ENCODE measurements at places on chromosomes 1 and 21.

DNA sequence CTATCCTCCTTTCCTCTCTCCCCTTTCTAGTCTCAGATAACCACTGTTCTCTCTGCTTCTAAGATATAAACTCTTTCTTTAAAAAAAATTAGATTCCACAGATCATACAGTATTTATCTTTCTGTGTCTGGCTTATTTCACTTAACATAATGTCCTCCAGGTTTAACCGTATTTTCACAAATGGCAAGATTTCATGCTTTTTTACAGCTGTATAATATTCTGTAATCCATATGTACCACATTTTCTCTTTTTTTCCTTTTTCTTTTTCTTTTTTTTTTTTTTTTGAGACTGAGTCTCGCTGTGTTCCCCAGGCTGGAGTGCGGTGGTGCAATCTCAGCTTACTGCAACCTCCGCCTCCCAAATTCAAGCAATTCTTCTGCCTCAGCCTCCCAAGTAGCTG, 5.1 kb upstream of the SLC16A1 start:
- DNase-seq, result no peak

DNA sequence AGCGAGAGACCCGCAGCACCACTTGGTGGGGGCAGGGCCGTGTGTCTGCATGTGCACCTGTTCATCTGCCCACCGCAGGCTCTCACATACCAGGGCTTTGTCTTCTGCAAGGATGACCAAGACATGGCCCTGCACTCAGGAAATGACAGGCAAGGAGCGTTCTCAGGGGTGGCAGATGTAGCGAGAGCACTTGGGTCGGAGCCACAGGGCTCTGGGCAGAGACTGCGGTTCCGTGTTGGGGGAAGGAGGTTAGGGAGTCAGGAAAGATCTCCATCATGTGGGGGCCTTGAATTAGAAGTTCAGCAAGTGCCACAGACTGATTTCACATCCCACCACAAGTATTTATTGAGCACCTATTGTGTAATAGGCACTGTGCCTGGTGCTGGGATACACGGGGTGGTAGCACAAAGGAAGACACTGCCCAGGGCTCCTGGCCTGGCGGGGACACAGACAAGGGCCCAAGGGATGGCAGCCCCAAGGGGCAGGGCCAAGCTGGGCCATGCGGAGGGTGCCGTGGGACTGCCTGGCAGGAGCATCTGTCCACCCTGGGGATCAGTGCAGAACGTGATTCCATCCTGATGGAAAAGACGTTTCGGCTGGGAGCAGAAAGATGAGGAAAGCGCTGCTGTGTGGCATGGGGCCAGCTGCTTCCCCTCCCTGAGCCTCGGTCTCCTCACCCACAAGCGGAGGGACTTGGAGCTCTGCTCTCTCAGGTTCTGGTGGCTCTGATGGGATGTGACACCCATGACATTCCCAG, 11.4 kb upstream of the SPSB1 start:
- DNase-seq, result no peak

GRCh38 chr1:62494137-62494536, 57.3 kb downstream of the USP1 start:
- DNase-seq, result no peak

GRCh38 chr1:246162560-246162959, 344.5 kb downstream of the SMYD3 start:
- DNase-seq, result no peak

DNA sequence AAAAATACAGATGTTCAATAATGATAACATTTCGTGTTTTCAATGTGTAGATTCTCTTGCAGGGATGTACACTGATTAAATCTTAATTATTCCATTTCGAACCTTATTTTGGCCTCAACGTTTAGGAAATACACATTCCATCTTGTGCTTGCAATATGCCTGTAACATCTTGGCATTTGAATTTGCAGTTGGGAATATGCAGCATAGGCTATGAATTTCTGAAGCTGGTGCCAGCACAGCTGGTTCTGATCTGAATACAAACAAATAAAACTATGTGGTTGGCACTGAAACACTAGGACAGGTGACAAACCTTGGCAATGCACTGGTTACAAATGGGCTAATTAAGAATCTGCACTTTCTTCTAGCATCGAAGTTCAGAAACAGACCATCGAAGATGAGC, 108.4 kb downstream of the ERG start:
- no peak for DNase-seq

- DNase-seq, result no peak
These were observed 18.6 kb downstream of the NTPCR start for GRCh38 chr1:232968965-232969364.

DNA sequence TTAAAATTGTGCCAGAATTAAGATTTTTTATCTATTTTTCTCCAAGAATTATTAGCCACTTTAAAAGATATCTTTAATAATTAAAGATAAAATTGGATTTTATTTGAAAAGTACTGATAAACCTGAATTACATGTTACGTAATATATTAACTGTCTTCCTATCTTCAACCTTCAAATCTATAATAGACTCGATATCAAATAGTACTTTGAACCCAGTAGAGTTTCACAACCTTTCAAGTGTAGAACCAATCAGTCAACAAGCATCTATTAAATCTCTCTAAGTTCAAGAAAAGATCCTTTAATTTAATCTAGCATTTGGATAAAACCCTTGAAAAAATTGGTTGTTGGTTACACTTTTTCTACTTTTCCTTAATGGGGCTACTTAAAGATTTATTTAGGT, 271.4 kb downstream of the GPR52 start:
- DNase-seq, result no peak

DNA sequence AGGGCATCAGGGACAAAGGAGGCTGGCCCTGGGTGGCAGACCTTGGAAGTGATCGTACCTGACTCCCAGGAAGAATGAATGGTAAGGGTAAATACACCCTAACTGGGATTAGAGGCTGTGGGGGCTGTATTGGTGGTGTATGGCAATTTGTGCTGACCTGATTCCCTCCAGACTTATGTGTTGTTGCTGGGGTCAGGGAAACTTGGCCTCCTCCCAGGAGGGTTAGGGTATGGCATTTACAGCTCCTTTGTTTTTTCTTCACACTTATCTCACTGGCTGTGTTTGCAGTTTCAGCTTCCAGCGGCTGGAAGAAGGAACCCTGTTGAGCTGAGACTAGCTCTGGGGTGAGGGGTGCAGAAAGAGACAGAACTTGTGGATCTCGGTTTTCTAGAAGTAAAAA, 8.2 kb downstream of the VANGL1 start:
- no peak for DNase-seq

DNA sequence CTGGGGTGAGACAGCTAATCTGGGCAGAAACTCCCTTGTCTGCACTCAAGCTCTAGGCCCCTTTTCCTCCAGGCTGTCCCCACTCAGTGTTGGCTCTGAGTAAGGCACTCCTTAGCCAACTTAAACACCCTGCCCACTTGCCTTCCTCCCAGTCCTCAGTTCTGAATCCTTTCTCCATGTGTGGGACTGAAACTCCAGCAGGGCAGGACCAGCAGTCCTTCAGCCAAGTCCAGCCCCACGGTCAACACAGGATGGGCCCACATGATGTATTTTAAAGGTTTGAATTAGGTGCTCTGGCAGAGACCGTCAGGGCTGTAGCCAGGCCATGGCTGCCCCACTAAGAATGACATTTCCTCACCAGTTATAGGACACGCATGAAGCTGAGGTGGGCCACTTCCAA, 107.8 kb downstream of the EDEM3 start:
- DNase-seq, result no peak

- DNase-seq, result no peak
These were observed 45.2 kb upstream of the DPT start for GRCh38 chr1:168774241-168774640.

- DNase-seq, result no peak
These were observed 58.5 kb downstream of the WNT9A start for GRCh38 chr1:227889047-227889862.

DNA sequence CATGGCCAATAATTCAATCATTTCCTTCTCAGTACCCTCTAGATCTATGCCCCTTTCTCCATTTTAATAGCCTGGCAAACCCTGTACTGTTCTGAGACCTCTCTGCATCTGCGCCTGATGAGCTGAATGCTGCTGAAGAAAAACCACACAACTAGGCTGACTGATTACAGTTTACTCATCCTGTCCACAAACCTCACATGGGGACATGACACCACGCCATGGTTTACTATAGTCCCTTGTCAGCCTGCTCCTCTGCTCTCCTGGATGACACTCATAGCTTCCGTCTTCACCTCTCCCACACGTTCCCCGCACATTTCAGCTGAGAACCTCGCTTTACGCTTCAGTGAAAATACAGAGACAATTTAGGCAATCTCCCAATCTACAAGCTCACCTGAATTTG, 59.7 kb downstream of the DESI2 start:
- DNase-seq, result no peak

GRCh38 chr1:23037081-23037740, 17.9 kb downstream of the KDM1A start:
- no peak for DNase-seq

GRCh38 chr1:102796429-102796828, 311.9 kb downstream of the COL11A1 start:
- DNase-seq, result no peak

DNA sequence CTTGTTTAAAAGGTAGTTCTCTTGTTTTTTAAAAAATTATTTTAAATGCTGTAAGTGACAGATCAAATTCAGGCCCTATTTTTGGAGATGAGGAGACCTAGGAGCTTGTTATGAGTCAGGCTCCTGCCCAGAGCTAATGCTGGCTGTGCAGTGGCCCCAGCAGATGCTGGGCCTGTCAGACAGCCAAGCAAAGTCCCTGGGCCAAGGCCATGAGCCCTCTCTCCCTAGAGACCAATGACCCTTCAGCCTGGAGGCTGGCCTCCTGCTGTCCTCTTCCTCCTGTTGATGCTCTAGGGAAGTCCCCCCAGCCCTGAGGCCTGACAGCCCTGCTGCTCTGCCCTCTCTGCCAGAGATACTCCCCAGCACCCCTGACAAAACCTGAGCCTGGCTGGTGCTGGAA, 128.1 kb upstream of the CTTNBP2NL start:
- DNase-seq, result no peak

DNA sequence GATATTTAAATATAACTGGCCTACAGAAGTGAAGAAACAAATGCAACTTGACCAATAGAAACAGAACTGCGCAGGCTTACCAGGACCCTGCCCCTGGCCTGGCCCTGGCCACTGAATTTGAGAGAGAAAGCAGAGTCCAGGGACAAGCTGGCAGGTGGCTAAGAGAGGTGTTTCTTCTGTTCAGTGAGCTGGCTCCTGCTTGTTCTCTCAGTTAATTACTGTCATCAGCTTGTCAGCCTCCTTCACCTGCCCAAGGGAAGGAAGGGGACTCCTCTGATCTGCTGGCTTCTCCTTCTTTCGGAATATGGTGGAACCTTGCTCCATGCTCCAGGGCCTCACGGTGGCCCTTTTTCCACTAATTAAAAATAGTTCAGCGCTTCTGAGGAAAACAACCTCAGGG, 388.4 kb downstream of the DISC1 start:
- DNase-seq, result no peak

DNA sequence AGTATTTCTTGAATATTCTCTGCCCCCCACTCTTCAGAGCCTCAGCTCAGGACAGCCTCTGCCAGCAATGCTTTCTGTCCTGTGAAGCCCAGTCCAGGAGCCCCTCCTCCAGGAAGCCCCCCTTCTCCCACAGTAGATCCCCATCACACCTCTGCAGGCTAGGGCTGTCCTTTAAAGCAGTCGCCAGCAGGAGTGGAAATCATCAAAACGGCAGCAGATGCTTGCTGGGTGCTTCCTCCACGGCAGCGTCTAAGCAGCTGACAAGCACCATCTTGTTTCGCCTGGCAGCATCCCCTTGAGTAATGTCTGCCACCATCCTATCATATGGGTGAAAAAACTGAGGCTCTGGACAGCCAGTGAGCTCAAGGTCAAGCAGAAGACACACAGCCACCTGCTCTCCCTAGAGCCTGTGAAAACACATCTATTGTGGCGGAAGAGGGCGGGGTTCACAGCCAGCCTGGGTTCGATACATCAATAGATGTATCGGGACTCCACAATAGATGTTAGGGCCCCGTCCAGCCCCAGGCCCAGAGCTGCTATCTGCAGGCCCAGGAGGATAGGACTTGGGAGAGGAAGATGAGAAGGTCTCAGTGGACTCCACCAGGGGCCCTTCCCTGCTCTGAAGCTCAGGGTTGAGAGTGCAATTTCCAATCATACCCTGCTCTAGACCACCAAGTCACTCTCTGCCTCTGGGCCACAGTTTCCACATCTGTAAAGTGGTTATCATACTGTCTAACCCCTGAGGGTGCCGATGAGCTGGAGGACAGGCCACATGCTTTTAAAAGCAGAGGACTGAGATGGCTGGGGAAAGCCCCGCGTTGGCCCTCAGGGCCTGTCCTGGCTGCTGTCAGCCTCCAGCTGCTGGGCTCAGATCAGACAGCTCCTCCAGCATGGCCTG, 17.5 kb downstream of the RUNX3 start:
- DNase-seq, result no peak

DNA sequence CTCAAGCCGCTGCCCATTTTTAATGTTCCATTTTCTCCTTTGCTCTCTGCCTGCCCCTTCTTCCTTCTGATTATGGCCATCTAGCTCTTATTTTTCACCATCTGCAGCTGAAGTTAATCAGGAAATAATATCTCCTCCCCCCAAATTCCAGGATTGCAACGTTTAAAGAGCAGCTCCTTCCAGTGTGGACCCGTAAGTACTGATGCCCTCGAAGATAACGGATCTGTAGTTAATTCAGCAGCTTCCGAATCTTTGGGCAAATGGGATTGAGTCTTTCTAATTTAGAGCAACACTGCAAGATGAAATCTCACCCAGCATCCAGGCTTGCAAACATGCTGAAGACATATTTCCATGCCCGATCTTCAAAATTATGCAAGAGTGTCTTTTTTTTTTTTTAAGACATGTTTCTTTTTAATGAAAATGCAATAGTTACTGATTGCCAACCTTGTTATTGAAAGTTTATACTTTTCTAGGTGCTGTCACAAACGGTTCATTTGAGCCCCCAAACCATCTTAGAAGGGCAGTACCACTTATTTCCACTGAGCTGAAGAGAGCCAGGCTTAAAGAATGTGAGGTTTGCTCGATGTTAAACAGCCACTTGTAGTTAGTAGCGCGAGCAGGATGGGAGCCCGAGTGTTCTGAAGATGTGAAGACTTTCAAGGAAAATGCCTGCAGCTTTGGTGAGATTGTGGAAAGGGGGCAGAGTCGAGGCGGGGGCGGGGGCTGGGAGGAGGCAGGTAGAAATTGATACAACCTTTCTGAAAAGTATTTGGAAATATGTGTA, 10.9 kb upstream of the RCAN3 start:
- DNase-seq, result no peak

DNA sequence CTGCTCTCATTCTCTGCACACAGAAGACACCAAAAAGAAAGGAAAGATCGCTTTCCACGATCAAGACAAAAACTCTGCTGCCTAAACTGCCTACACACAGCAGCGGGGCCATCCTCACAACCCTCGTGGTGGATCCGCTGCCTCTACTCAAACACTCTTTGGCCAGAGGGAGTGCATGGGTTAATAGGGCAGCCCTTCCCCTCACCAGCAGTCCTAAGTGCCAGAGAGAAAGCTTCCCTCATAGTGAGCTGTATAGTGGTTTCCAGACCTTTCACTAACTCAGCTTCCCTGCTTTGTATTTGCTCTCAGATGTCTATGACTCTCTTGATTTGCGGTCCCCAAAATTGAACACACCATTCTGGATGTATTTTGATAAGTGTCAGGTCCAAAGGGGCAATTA, 30.9 kb downstream of the GPR161 start:
- no peak for DNase-seq

Measured in CD4-positive, alpha-beta T cell treated with Interleukin-4 for 1 hour (primary cell).